ENCODE measurements at places on chromosomes 3 and 15.

DNA sequence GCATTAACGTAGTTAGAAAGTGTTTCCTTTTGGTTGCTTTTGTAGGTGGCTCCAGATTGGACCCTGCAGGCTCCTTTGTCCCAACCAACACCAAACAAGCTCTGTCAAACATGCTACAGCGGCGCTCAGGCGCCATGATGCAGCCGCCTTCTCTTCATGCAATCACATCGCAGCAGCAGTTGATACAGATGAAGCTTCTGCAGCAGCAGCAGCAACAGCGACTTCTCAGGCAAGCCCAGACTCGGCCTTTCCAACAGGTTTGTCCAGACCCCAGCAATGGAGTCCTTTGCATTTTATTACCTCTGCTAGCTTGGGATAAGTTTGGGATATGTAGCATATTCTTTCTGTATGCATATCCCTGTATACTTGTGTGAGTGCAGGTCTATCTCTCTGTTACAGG, 10.1 kb upstream of the P2RY12 start:
- no peak for DNase-seq

DNA sequence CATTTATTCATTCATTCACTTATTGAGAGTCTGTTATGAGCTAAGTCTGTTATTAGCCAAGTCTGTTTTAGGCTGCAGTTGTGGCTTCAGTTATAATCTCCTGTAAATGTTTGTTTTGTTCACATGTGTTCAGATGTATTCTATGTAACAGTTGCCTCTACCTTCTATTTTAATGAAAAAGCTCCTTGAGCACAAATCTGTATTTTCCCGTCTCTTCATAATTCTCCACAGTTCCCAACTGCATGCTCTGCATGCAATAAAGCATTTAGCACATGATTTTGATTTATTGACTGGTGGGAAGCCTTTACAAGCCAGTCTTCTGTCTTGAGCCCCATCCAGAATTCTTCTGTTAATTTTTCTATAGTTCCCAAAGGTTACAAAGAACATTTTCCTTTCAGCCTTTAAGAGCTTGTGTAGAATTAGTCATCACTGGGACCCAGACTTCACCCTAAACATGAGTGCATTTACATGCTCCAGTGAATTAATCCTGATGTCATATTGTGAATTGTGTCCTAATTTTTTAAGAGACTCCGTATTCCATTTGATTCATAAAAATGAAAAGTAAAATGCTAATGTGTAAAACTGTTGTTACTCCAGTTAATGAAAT, 122.3 kb upstream of the NR2E3 start:
- peak; percentile 51 for DNase-seq

GRCh38 chr15:34986326-34986725, 1.8 kb downstream of the ZNF770 start:
- DNase-seq: no peak

DNA sequence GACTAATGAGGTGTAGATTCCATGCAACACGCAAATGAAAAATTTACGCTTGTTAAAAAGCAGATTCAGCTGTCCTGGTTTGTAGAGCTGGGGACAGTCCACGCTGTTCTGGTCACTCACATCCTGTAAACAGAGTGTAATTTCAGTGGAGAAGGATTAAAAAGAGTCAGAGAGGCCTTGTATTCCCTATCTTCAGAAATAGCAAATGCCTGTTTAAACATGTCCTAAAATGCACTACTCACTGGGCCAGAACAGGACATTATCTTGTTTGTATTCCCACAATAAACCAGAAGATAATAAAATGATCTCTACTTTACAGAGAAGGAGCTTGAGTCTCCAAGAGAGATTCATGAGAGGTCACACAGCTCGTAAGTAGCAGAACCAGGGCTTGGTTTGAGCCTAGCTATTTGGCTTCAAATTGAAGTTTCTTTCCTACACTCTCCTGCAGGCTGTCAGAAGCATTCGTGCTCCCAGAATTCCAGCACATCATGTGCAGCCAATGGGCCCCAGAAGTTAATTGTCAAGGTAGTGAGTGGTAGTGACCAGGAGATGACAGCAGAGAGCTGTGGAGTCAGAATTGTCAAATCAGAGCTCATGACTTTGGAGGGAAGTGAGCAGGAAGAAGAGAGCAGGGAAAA, 242.5 kb downstream of the ATP8B4 start:
- no peak for DNase-seq

GRCh38 chr3:150528354-150528797, 17.9 kb downstream of the SERP1 start:
- DNase-seq: no peak

GRCh38 chr3:49539659-49540560, 14.4 kb upstream of the BSN start:
- peak; percentile 80 for DNase-seq

DNA sequence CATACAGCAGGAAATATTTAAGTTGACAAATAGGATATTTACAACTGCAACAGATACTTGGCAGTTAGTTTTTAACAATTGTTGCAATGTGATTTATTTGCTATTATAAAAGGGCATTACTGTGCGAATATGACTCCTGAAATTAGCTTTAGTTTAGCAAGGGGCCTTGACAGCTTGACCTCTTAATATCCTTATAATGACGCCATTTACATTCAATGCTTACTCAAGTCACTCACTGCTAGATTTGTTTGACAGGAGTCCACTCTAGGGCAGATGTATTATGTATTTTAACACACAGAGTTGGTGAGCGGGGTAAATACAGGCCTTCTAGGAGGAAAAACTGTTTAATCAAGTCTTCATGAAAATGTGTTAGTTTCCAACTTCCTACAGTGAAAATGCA, 58.1 kb upstream of the C15orf61 start:
- no peak for DNase-seq

DNA sequence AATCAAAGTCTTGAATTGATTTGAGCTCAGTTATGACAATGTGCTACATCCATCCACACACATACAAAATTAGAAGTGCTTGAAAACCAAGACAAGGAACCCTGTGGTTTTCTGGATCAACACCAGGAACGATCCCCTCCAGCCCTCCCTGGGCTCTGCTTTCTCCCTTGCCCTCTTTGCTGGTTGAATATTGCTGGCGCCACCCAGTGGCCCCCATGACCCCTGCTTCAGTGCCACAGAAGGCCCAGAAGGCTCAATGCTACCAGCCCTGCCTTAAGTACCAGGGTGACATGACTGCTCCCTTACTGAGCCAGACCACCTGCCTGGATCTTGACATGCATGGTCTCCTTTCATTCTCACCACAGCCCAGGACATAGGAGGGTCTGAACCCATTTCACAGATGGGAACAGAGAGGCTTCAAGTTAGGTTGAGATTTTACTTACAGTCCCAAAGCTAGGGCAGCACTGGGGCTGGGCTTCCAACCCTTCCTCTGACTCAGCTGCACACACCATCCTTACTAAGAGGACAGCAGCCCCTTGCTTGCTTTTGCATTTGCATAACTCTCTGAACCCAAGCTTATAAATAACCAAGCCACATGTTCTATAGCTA, 15.0 kb downstream of the IL12A start:
- no peak for DNase-seq

- no peak for DNase-seq
These were observed 7.9 kb downstream of the FSIP1 start for GRCh38 chr15:39774688-39775267.
